ENCODE measurements at places on chromosomes 7 and 10.

GRCh38 chr7:158054081-158054480 lies 533.5 kb downstream of the PTPRN2 start:
- no peak for DNase-seq

DNA sequence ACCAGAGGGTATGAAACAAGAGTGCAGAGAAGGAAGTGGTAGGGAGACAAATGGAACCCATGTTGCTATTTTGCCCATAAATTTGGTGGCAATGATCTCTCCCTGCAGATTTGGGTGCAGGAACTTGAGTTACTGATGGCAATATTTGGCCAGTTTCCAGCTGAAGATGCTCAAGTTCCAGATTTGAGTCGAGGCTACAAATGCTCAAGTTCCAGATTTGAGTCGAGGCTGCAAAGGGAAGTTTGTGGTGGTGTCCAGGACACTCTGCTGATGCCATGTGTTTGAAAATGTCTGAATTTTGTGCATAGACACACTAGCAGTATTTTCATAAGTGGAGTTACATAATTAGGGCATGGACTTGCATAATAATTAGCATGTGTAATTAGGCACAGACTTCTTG lies 40.8 kb downstream of the TBXAS1 start:
- DNase-seq: no peak

DNA sequence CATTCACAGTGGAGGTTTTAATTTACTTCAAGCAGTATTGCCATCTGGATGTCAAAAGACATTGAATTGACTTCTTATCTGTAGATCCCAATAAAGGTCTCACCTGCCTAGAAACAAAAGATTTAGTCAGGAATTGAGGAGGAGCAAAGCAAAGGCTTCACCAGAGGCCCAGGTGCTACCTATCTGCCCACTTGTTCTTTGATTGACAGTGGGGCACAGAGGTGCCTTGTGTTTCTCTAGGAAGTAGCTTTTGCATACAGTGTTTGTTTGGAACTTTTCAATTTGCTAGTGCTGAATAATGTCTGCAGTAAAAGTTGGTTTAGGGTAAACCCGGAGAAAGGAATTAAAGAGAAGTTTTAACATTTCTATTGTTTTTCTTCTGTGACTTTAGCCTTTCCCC lies 40.4 kb downstream of the AUTS2 start:
- no peak for DNase-seq

DNA sequence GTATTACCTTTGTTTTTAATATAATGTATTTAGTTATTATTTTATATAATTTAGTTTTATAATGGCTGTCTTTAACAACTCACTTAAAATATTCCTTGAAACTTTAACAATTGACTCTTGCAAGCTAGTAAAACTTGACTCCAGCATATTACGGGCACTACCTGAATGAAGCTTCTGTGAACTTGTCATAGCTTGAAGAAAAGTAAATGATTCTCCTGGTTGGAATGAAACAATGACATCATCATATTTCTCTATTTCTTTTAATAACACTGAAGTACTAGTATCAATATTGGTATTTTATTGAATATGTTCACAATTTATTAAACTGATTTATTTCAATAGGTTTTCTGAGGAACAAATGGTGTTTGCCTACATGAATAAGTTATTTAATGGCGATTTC lies 128.4 kb upstream of the PHF14 start:
- DNase-seq: no peak

- DNase-seq: no peak
Measured at GRCh38 chr10:102963756-102964025, 45.6 kb downstream of the CNNM2 start.

- no peak for DNase-seq
Measured at GRCh38 chr10:125264757-125265578, 104.6 kb upstream of the CTBP2 start.

DNA sequence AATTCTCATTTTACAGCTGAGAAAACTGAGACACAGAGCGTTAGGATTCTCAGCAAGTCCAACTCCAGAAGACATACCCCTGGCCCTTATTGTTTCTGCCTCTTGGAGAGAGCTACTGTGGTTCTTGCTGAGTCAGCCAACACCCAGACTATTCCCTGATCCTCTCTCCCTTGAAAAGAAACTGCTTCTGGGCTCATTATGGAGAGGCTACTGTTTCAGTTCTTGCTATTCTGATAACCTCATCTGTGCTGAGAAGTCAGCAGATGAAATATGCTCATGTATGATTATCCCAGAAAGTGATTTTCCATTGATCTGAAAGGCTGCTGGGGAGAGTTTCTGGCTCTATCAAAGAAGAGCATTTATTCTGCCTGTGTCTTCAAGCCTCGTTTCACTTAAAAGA lies 455.6 kb upstream of the COBL start:
- DNase-seq: no peak

DNA sequence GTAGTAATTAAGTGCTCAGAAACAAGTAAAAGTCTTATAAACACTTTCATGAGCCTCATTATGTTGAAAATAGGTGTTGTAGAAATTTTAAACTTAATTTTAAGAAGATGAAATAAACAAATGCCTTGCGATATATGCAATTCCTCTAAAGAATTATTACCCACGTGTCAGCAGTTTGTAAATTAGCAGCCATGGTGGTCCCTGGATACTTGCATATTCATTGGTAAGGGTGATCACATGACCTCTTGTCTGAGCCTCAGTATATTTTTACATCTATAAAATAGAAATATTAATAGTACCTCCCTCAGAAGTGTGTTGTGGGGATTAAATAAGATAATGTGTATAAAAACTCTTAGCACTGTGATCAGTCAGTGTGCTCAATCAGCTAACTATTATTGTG lies 141.5 kb upstream of the SVIL start:
- DNase-seq: no peak

- DNase-seq: no peak
Measured at GRCh38 chr10:60206735-60207134, 182.9 kb downstream of the ANK3 start.

DNA sequence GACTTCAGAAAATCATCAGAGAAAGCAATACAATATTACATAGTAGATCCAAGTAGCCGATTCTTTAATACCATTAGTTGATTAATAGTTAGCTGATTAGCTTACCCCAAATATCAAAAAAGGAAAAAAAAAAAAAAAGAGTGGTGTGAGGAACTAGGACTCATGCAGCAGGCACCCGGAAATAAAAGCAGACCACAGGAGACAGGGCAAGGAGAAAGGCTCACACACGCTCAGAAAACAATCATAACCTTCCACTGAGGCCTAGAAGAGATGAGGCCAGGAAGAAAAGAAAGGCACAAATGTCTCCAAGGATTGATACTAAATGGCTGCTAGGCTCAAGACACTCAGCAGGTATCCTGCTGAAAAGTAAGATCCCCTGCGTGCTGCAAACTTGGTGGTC lies 25.9 kb downstream of the TRDMT1 start:
- no peak for DNase-seq

GRCh38 chr7:94612253-94612652 lies 43.7 kb downstream of the SGCE start:
- no peak for DNase-seq

DNA sequence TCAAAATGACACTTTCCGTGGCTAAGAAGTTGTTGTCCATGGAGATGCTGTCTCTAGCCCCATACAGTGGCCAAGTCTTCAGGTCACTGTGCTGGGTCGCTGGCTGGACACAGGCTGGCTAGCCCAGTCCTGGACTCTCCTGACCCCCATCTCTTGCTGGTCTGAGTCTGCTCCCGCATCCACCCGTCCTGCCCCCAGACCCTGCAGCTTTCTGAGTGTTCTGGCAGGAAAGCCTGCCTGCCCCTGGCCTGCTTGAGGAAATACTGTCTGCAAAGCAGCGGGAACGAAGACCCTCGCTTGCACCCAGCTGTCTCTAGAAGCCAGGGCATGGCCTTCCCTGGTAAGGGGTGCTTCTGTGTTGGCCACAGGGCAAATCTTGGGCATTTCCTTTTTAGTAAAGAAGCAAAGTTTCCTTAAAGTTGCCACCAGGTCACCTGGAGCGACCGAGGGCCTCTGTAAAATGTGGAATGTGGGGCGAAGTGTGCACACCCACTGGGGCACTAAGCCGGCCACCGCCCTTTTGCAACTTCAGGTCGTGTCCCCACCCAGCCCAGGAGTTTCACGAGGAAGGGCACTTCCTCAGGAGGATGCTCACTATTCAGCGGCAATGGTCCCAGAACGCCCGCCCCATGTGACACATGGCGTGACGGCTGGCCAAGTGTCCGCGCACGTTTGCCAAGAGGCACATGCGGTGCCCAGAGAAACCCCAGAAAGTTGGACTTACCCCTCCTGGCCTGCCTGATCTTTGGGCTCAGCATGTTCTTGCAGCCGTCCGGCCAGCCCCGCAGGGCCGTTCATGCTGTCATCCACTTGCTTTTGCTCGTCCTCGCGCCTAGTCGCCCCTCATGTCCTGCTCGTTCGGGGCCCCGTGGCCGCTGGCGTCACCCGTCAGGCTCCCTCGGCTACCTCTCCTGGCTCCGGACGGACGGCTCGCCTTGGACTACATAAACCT lies 558 bp downstream of the ARHGAP22 start:
- DNase-seq: no peak

Data from stimulated activated CD4-positive, alpha-beta T cell treated with anti-CD3 and anti-CD28 coated beads, Interleukin-1b, Interleukin-23, amount 100 ng/mL, for 24 hours (primary cell).